Skin of body (tissue), 3 donors: ENCODE measurements at places on chromosomes 1 and 21.

DNA sequence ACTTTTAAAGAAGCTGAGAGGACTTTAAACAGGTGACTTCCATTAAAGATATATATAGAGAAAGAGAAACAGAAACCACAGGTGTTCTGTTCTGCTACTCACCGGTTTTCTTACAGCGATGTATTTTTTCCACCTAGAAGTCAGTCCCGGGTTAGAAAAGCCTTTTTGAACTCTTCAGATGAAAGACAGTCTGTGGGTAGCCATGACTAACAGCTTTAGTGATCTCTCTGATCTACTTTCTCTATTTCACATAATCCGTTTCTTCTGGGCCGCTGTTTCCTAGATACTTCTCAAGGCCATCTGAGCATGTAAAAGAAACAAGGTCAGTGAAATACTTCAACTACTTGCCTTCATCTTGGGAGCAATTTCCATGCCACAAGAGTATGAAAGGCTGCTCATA, 25.1 kb downstream of the WDR64 start:
- no peak for DNase-seq

GRCh38 chr1:51731998-51732397, 115.1 kb downstream of the OSBPL9 start:
- DNase-seq: no peak

- DNase-seq: no peak
Measured at GRCh38 chr21:46214478-46215340, 13.9 kb downstream of the LSS start.

- DNase-seq: no peak
Measured at GRCh38 chr1:201614262-201615015, 75.5 kb downstream of the NAV1 start.

GRCh38 chr1:201408176-201408833, 9.2 kb upstream of the LAD1 start:
- DNase-seq: peak; percentile 27

- no peak for DNase-seq
Measured at GRCh38 chr1:45542591-45542990, 8.0 kb upstream of the AKR1A1 start.

DNA sequence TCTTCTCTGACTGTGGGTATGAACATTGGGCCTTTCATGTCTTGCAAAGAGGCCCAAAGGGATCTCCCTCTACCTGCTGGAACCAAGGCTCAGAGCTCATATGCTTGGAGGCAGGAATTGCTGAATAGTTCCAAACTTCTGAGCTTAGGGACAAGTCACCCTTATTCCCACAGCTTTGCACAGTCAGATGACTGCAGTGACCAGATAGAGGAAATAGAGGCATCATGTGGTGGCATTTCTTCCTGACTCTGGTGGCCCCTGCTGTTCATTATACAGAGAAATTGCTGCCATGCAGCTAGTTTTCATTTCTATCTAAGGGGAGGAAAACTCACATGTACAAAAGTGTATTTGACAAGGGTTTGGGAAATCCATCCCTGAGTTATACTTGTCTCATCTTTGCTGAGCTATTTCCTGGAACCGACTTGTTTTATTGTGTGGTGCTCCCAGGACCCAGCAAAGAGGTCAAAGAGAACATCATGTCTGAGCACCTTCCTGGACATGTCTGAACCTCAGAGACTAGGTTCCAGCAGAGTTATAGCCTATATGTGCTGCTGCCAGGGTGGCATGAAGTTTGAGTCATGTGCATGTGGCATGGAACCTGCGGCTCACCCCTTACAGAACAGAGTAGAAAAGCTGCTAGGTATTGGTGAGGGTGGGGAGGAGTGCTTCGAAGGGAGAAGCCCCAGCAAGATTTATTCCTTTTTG, 131.2 kb downstream of the PIK3R3 start:
- DNase-seq: no peak

GRCh38 chr1:89531480-89532139, 7.0 kb downstream of the LRRC8B start:
- no peak for DNase-seq

DNA sequence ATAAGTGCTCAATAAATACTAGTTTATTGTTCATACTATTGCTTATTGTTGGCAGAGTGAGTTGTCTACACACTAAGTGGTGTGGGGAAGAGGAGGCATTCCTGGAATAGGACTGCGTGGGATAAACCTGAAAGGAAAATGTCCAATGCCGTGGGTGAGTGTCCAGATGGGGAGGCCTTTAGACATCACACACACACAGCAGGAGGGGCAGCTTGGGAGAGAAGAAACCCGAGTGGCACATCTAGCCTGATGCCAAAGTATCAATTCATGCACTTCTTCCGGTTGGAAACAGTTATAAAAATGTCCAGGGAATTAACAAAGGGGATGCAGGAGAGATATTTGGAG, 27.3 kb downstream of the CCN1 start:
- DNase-seq: no peak

DNA sequence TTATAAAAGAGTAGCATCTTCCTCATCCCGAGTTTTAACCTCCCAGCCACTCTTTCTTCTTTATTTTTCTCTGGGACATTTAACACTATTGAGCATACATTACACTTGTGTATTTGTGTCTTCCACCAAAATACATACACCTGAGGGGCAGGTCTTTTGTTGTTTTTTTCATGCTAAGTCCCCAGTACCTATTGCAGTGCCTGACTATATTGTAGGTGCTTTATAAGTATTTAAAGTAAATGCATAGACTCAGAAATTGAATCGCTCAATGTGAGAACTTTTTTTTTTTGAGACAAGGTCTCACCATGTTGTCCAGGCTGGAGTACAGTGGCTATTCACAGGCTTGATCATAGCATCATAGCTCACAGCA, 7.8 kb upstream of the SEMA4A start:
- DNase-seq: no peak

DNA sequence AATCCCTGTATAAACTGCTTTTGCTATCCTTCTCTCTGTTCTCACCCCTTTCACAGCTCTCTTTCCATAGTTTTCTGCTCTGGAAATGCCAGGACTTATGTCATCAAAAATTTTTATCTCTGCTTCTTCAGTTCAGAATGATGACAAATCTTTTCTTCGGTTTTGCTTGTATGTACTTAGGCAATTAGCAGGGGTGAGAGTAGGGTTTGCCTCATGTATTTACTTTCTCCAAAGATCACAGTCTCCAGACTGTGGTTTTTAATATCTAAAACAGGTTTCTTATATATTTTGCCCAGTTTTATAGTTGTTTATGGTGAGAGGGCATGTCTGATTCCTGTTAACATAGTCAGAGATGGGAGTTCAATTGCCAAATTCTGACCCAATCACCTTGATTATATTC, 235.4 kb upstream of the LYPLAL1 start:
- no peak for DNase-seq

GRCh38 chr21:42091899-42092508, 20.9 kb downstream of the UMODL1 start:
- DNase-seq: no peak

DNA sequence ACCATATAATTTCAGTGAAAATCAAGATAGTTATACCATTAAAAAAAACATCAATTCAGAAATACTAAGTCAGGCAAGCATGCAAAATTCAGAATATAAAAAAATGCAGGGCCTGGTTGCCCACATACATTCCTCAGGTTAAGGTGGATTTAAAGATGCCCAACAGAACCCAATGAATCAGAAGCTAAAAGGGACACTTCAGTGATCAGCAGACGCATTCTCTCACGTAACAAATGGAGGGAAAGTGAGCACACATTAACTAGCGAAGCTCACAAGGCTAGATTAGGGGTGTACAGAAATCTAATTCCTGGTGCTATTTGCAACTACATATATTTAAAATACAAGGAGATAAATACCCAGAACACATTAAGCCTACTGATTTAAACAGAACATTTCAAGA, 17.5 kb downstream of the TOMM20 start:
- DNase-seq: no peak

GRCh38 chr1:161502181-161502580, 3.1 kb upstream of the FCGR2A start:
- DNase-seq: no peak

DNA sequence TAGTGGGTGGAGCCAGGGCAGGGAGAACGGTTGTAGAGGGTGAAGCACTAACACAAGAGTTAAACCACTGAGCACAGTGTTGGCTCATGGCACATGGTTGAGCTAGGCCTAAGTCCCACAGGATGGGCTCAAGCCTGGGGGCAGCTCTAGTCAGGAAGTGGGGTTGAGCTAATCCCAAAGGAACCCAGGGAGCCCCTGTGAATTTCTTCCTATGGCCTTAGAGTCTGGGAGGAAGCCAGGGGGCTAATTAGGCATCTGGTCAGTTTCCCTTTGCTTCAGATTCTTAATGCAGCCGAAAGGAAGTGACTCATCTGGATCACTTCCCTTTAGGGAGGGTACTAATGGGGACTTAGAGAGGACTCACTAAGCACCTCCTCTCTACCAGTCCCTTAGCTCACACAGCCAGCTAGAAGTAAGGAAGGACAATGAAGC, 10.1 kb downstream of the CFAP45 start:
- peak; percentile 49 for DNase-seq

- peak; percentile 38 for DNase-seq
Measured at GRCh38 chr1:239914751-239915231, 176.9 kb upstream of the FMN2 start.

- DNase-seq: no peak
Measured at GRCh38 chr1:205395616-205396015, 26.2 kb downstream of the LEMD1 start.

GRCh38 chr1:84988588-84988987, 8.3 kb downstream of the MCOLN2 start:
- no peak for DNase-seq

DNA sequence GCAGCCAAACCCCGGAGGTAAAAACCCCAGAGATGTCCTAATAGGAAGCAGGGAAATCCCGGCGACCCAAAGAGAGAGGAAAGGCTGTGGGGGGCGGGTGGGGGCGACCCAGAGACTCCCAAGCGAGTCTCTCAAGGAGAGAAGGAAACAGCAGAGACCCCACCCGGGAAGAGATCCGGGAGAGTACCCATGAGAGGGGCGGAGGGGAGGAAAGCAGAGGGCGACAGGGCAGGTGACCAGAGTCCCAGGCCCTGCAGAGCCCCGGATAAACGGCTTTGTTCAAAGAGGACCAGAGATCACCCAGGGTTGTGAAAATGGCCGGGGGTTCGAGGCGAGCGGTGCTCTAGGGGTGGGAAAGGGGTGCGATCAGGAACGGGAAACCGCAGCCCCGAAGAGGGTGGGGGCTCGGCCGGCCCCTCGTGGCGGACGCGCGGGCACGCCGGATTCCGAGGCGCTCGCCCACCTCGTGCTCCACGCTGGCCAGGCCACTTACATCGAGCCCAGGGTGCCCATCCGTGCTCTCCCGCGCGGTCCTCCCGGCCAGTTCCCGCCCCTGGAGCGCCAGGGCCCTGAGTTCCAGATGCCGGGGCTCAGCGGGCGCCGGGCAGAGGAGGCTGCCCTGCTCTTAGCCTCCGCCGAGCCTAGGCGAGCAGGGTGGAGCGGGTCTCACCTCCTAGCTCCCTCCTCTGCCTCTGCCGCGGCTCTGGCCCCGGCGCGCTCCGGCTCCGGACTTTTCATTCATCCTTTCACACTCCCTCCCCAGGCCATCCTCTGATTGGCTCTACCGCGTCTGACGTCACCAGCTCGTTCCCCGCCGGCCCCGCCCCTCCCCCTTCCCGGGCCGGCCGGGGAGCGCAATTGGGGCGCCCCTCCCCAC, 52.3 kb downstream of the RHBG start:
- DNase-seq: peak; percentile 46

GRCh38 chr1:169941982-169942830, 48.5 kb upstream of the SCYL3 start:
- DNase-seq: no peak

DNA sequence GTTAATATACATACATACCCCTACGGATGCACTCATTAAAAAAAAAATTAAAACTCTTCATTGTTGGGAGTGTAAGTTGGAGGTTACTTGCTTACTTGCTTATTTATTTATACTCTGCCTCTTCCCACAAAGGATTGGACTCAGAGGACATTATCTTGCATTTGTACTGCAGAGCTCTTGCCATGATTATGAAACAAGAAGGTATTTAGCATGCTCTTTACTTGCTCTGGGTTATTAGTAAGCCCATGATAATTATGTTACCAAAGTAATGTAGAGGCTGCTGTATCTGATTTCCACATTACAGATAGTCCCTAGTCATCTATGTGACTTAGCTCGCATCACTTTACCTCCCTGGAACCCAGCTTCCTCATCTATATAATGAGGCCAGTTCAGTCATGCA, 355.1 kb upstream of the PTBP2 start:
- DNase-seq: no peak

DNA sequence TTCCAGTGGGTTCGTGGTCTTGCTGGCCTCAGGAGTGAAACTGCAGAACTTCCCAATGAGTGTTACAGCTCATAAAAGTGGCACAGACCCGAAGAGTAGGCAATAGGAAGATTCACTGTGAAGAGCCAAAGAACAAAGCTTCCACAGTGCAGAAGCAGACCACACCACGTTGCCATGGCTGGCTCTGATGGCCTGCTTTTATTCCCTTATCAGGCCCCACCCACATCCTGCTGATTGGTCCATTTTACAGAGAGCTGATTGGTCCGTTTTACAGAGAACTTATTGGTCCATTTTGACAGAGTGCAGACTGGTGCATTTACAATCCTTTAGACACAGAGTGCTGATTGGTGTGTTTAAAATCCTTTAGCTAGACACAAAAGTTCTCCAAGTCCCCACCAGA, 131.4 kb upstream of the CHRM3 start:
- no peak for DNase-seq

DNA sequence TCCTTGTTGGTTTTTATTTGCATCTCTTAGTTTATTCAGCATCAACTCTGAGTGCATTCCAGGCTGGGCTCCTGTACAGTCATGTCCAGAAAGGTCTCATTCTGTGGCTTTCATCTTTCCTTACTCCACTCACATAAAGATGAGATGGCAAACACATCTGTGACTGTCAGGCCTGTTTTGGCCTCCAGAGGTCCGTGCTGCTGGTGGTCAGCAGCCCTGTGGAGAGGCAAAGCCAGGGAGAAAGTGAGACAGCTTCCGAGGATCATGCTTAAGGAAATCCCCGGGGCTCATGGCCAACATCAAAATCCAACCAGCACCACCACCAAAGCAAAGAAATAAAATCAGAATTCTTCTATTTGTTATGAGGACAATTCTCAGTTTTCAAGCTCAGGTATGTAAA, 96.1 kb upstream of the HIVEP3 start:
- DNase-seq: no peak

DNA sequence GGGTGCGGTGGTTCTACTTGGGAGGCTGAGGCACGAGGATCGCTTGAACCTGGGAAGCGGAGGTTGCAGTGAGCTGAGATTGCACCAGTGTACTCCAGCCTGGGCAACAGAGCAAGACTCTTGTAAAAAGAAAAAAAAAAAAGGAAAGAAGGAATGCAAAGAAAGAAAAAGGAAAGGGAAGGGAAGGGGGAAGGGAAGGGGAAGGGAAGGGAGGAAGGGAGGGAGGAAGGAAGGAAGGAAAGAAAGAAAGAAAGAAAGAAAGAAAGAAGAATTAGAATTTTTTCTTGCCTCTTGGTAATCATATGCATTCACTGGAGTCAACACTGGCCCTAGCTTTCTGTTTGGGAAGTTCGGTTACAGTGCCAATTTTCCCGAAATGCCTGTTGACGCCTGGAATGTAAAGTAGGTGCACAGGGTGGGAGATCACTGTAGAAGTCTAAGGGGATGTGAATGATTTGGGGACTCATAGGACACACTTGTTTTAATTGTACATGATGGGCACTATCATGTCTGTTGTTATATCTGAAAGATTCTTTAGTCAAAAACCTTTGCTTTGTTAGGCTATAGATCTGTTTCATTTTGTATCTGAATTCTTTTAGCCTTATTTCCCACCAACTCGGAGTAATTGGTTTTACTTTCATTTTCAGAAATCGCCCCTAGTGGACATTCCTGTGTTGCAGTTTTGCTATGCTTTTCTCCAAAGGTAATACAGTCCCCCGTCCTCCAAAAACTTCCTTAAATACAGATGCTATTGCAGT, 59.8 kb upstream of the MORC3 start:
- DNase-seq: peak; percentile 93
